ENCODE measurements at places on chromosomes 3 and 15. TPM values are rescaled to one million over a fixed set of nuclear protein-coding genes. Genes with fewer than 3 reads are reported as not detected.

- DNase-seq, result no peak
These were observed 7.5 kb upstream of the TATDN2 start for GRCh38 chr3:10240799-10241198.

- no peak for DNase-seq
These were observed 376.9 kb upstream of the ARPP21 start for GRCh38 chr3:35262406-35262805.

DNA sequence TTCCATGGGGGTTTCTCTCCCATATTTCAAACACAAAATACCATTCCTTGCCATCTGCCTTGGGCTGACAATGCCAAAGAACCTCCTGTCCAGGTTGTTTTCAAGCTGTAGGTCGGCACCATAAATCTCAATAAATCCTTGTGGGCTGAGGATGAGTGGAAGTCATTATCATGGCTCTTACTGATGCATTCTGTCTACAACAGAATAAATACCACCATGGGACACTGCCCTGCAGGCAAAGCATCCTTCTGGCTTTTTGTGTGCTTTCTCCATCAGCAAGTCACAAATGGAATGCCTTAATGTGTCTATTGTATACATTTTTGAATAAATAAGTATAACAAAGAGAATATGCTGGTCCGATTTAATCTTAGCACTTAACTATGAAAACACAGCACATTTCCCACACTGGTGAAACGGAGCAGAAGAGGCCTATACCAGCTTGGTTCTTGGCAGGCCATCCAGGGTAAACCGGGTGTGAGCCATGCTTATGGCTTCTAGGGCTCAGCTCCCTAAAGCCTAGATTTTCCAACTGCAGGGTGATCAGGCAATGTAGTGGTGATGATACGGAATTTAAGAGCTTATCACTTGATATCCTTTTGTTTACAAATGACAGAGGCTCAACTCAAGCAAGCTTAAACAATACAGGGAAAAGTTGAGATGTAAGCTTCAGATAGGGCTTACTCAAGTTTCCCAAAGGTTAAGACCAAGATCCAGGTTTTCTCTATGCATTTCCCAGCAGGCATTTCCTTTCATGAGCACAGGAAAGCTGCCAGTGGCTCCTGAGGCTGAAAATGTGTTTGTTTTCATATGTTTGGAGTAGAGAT lies 133.2 kb upstream of the LRTM1 start:
- no peak for DNase-seq

GRCh38 chr15:57171426-57171825 lies 204.9 kb upstream of the CGNL1 start:
- no peak for DNase-seq

GRCh38 chr3:122824465-122825381 lies 29.9 kb downstream of the SLC49A4 start:
- no peak for DNase-seq

DNA sequence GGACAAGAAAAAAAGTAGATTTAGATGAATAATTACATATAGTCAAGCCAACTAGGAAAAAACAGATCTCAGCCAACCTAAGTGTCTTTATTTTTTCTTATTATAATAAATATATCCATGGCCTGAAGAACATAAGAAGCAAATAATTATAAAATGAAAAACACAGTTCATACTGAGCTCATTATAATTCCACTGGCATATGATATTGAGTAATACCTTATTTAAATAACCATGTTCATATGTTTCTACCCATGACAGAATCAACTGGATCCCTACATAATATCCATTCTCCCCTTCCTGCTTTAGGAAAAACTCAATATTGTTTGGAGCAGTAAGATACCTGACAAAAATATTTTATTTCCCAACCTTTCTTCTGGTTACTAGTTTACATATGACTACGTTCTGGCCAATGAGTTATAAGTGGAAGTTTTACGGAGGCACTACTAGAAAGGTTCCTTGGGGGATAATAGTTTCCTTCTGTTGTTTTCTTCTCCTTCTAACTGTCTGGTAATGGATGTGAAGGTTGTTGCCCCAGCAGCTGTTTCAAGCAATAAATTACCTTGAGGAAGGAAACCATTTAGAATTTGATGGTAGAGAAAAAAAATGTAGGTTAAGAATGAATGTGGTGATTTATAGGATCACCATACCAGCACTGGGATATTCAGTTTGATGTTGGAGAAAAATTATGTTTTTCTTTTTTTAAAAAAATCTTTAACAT lies 184.1 kb upstream of the MBNL1 start:
- DNase-seq, result peak; percentile 28

DNA sequence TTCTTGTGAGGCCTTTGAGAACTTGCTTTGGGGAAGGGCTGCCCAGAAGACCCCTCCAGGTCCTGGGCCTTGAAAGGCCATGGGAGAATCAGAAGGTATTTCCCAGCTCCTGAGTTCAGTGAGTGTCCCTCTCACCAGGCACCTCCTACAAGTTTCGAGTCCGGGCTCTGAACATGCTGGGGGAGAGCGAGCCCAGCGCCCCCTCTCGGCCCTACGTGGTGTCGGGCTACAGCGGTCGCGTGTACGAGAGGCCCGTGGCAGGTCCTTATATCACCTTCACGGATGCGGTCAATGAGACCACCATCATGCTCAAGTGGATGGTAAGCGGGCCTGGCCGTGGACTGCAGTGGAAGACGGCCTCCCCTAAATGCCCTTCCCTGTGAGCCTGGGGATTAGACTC lies 68.3 kb downstream of the BOC start:
- no peak for DNase-seq

HYKK gene
- 0.90 TPM for total RNA-seq

DNA sequence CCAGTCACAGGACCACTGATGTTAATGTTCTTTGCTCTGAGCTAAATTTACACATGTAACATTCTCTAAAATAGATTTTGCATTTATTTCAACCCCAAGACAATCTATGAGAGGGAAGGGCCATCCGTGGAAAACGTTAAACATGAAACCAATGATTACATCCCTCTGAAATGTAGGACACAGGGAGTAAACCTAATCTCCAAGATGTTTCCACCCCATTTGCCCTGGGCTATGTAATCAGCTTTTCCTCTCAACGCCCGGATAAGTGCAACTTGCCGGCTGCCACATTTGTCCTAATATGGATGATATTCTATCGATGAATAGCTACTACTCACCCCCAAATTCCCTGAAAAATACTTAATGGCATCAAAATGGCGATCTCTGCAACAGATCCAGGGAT lies 6.4 kb upstream of the FMN1 start:
- DNase-seq, result no peak

GRCh38 chr15:71154607-71155200 lies 39.4 kb downstream of the THSD4 start:
- no peak for DNase-seq

DNA sequence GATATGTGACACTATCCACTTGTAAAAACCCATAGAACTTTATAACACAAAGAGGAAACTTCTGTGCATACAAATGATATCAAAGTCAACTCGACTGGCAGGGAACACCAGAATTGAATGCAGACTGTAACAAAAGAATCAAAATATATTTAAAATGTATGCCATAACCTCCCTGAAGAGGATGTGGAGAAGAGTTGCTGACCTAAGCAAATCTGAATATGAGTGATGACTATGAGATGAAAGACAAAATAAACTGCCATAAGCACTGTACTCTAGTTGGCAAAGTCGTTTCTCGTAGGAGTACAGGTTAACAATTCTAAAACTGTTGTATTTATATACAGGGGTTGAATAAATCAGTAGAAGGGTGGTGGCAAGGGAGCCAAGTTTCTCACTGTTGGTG lies 482.1 kb downstream of the OCA2 start:
- no peak for DNase-seq

AGTR1 gene
- not detected for total RNA-seq

GNAT1 gene
- under 0.01 TPM for total RNA-seq

GOLGA8Q gene
- total RNA-seq, result 0.13 TPM

SERINC4 gene
- not detected for total RNA-seq

DNA sequence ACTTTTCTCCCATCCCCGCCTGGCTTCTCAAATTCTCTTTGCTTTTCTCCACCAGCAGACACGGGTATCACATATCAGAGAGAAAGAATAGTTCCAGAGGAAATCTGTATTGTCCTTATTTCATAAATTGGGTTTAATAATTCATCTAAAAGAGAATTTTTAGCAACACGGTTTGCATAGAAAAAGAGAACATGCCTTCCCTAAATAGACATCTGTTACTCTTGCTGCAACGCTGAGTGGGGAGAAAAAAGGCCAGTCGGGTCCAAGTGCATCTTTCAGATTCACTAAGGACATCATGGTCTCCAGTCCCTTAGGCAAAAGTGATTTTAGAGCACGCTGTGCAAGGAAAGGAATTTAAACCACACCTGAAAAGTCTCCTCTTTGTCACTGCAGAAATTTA lies 201.3 kb downstream of the ABHD5 start:
- DNase-seq, result no peak

GRCh38 chr3:125120379-125121122 lies 64.8 kb upstream of the HEG1 start:
- no peak for DNase-seq

TKT gene
- total RNA-seq, result 315 TPM

HES1 gene
- 71.8 TPM for total RNA-seq

- no peak for DNase-seq
These were observed 162.4 kb upstream of the GALNT15 start for GRCh38 chr3:16012086-16012485.

DNA sequence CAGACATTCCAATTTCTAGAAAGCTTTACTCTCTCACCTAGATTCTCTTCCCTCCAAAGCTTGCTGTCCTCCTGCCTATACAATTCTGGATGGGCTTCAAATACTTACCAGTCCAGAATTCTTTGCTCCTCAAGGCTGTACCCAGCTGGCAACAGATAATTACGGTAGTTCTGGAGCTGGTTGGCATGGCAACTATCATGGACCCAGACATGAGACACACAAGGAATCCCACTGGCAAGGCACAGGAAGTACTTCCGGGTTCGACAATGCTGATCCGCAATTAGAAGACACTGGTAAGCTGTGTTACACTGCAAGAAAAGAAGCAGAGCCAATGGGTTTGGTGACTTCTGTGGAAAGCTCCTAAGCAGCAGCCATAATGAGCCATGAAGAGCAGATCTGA lies 37.9 kb downstream of the TUBGCP4 start:
- DNase-seq, result no peak

DNA sequence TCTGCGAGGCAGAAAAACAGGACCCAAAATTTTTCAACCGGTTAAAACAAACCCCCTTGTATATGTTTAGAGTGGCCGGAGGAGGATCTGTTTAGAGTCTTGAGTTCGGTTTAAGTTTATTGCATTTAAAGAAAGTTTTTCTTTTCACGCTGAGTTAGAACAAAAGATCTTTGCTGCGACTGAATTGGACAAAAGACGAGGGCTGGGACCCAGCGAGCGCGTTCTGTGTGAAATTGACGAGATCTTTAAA lies 9.8 kb downstream of the NR2F2 start:
- no peak for DNase-seq

GRCh38 chr15:100715571-100716455 lies 113.4 kb downstream of the ASB7 start:
- DNase-seq, result no peak

GRCh38 chr15:83435782-83436181 lies 11.4 kb upstream of the SH3GL3 start:
- DNase-seq, result no peak

CACNA2D2 gene
- total RNA-seq, result under 0.01 TPM

DNA sequence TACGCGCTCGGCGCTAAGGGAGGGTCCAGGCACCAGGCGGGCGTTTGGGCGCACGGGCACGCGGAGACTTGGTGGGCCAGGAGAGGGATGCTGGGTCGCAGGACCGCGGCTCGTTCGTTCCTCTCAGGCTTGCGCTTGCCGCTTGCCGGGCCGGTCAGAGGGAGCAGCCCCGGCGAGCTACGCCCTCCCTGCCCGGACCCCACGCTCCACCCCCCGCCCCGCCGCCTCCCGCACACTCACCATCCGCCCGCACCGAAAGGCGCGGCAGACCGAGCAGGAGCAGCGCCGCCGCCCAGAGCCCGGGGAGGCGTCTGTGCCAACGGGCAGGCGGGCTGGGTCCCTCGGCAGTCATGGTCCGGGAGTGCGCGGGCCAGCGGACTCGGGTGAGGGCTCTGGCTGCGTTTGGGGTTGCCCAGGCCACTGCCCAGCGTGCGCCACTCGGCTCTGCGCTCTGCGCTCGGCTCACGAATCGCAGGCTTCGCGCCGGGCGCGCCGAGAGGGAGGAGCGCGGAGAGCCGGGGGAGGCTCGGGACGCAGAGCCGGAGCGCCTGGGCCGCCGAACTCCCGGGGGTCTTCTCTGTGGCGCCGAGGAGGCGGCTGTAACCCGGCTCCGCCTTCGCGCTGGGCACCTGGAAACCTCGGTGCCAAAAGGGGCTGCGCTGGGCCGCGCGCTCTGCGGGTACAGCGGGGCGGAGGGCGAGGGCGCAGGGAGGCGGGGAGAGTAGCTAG lies at the start of gene SUSD5:
SUSD5 (minus strand) TSS at position 365 of the 729 bp plus-strand sequence; CDS start at position 352, 13 bp downstream.
- peak; percentile 20 for DNase-seq

PPIB gene
- total RNA-seq, result 667 TPM

NECTIN3 gene
- total RNA-seq, result 35.7 TPM

DNA sequence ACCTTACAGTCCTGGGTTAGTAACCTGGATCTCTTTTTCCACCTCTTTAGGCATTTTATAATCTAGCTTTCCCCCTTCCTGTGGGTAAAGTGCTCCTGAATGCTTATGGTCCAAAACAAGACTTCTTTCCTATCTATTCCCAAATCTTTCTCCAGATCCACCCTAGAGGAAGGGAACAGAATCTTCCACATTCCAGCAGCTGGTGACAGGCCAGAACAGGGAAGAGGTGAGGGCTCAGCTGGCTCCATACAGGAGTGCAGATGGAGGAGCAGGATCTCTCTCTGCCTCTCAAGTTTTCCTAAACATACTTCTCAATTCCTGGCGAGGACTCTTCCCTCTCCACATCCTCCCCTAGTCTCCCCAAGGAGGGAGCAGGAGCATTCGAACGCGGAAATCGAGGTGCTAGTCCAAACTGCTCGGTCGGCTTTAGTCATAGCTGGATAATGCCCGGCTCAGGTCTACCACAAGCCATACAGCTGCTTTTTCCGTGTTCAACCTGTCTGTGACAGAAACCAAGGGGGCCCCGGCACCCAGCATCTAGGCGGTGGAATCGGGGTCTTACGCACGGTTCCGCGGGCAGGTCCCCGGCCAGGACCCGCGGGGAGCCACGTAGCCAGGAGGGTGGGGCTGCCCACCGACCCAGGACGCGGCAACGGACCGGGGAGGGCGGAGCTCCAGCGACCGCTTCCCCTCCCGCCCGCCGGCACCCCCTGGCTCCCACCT lies 4.0 kb downstream of the RASSF1 start:
- peak; percentile 36 for DNase-seq

CALML4 gene
- total RNA-seq, result 1.3 TPM

- DNase-seq, result no peak
These were observed 10.5 kb upstream of the ADPGK start for GRCh38 chr15:72793766-72794660.

GRCh38 chr3:13263770-13264467 lies 156.2 kb downstream of the NUP210 start:
- peak; percentile 89 for DNase-seq

ZKSCAN7 gene
- 1.4 TPM for total RNA-seq

GRCh38 chr3:179613807-179614206 lies 9.2 kb downstream of the NDUFB5 start:
- peak; percentile 62 for DNase-seq

- DNase-seq, result no peak
These were observed 462 bp downstream of the IGDCC3 start for GRCh38 chr15:65377105-65377975.

ZNF80 gene
- total RNA-seq, result not detected
